ENCODE measurements at places on chromosomes 1 and 21.

GRCh38 chr1:220680085-220680687, 10.0 kb upstream of the C1orf115 start:
- DNase-seq: peak; percentile 39

DNA sequence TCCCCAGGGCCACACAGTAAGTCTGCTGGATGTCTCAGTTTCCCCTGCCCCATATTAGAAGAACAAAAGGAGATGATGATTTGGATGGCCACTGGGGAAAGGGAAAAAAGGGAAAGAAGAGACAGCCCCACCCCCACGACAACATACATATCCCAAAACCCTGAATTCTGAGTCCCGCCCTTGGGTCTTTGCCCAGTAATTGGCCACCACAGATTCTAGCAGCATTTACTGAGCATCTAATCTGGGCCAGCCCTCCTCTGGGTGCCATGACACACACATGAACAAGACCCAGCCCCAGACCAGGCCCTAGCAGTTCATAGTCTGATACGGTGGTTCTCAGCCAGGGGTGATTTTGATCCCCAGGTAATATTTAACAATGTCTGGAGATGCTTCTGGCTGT, 5.2 kb upstream of the TTC4 start:
- DNase-seq: no peak

DNA sequence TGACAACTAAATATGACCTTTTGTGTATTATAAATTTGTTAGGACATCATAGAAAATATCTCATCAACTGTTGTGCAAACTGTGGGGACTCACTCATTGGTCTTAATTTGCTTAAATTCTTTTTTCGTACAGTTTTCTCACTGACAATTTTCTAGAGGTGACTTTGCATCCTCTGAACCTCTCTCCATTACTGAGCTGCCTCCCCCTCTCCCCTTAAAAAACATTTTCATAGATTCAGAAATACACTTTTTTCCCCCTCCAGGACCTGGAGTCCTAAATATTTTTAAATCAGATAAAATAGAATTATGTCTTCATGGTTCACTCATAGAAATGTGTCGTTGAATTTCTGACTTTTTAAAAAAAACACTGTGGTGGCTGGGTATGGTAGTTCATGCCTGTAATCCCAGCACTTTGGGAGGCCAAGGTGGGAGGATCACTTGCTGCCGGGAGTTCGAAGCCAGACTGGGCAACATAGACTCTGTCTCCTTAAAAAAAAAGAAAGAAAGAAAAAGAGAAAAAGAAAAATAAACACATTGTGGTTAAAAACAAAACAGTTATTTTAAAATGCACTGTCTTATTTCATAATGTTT, 1.5 kb downstream of the CNST start:
- no peak for DNase-seq

GRCh38 chr1:26234644-26235370, 807 bp downstream of the CEP85 start:
- DNase-seq: peak; percentile 7

- no peak for DNase-seq
Observed at GRCh38 chr1:198462365-198463019, 78.0 kb downstream of the ATP6V1G3 start.

DNA sequence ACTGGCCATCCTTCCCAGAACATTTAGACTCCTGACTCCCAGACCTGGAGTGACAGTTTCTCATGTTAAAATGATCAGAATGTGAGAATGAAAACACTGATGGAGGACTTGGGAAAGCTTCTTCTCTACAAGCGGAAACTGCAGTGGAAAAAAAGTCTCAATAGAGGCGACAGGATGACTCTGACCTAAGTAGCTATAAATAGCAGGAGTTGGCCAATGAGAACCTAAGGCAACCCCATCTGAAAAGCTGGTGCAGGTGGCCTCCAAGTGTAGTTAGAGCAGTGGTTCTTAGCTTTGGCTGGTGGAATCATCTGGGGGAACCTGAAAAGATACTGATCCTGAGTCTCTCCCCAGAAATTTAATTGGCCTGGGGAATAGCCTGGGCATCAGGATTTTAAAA, 44.2 kb upstream of the EXOSC10 start:
- DNase-seq: no peak

- DNase-seq: no peak
Observed at GRCh38 chr1:119336848-119337247, 31.7 kb upstream of the HAO2 start.

GRCh38 chr1:36446271-36446670, 4.0 kb downstream of the OSCP1 start:
- peak; percentile 83 for DNase-seq

All from HAP-1 (cell line).